ENCODE measurements at places on chromosomes 16 and 17.

DNA sequence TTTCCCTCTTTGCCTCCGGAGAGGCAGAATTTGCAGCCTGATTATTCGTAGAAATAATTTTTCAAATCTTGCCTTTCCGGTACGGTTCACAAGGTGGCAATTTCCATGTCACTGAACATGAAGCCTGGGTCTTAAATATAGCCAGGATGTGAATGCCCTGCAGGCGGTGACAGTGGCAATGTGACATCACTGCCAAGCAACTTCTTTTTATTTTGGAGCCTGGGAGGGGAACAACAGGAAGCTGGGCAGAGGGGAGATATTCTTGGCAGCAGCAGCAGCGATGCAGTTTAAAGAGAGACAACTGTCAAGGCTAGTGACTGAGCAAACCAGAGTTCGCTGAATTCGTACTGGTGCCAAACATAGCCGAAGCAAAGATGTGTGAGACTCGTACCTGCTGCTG is 171.1 kb downstream of the SNX29 start:
- no peak for DNase-seq

DNA sequence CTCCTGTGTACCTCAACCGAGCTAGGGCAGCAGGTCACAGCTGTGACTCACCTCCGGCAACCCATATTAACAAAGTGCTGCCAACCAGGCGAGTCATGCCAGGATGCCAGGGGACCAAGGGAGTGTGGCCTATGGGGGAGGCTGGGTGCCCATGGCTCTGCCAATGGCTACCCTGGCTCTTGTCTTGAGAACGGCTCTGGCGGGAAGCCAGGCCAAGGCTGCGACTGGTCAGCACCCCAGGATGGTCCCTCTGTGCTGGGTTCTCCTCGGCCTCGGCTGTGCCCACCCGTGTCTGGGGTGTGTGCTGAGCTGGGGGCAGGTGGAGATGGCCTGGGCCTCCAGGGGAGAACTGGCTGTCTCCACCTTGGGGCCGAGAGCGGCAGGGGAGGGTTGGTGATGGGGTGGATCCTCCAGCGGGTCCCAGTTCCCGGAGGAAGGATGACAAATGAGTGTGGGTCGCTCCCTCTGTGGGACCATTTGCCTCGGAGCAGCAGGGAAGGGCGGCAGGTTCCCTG is 75.8 kb downstream of the MRC2 start:
- no peak for DNase-seq

DNA sequence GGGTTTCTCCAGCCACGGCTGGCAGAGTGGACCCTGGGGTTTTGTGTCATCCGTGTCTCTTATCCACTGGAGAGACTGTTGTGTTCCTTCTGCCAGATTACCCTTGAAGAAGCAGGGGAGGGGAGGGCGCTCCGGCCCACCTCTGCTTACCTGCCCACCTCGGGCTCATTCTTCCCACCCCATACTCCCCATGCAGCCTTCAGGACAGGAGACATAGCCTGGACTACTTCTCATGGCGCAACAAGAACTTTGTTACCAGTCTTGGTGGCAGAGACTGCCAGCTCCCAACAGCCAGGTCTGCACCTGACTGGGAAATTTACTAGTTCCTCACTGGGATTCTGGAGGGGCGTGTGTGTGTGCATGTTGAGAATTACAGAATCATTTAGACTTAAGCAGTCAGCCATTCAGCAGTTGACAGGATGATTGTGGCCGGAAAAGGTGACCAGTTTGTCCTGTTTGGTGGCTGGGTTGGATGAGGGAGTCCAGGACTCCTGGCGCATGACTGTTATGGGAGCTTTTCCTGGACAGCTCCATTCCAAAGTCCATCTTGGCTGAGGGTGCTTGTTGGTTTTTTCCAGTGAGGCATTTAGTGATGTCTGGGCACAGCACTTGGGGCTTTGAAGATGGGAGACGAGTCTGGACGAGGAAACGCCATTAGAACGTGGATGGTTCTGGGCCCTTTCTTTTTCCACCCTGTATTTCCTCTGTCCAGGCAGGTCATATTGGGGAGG is 8.7 kb downstream of the GSE1 start:
- DNase-seq: peak; percentile 91

- no peak for DNase-seq
Observed at GRCh38 chr17:12738624-12739023, 50.7 kb upstream of the ARHGAP44 start.

DNA sequence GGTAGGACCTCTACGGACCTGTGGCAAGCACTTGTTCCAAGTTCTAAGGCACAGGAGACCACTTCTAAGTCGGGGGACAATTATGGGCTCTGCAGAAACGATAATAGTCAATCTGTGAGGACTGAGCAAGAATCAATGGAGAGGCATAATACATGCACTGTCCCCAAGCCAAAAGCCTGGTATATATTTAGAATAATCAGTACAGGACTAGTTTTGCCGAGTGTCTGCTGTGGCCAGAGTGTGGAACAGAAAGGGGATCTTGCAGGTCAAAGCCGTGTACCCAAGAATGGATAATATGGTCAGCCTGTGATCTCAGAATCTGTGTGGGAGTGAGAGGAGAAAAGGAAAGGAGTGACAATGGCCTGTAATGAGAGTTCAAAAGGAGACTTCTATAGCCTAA is 80.2 kb upstream of the GNAO1 start:
- no peak for DNase-seq

DNA sequence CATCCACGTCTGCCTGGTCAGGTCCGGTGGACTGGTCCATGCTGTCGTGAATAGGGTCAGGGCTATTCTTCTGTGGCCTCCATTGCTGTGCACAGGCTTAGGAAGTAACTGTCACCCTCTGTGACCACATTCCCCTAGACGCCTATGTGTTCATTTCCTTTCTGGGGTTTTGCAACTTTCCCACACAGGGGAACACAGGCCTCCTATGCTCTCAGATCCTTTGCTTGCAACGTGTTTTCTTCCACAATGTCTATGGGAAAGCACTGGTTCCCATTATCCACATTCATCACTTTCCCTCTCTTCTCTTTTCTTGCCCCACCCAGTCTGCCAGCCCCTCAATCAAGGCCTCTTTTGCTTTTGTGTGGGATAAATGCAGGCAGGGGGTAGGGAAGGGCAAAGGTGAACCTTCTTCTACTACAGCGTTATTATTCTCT is 43.2 kb upstream of the DNAJA2 start:
- DNase-seq: no peak

GRCh38 chr17:79338152-79338551 is 263.5 kb downstream of the ENGASE start:
- no peak for DNase-seq

GRCh38 chr17:73463821-73464220 is 152.0 kb upstream of the CDC42EP4 start:
- DNase-seq: no peak

- DNase-seq: peak; percentile 42
Observed at GRCh38 chr17:64736804-64737492, 74.8 kb upstream of the SMURF2 start.

GRCh38 chr17:81328978-81329926 is 34.1 kb upstream of the SLC38A10 start:
- DNase-seq: peak; percentile 98

GRCh38 chr17:36728030-36728991 is 126.9 kb downstream of the MRM1 start:
- DNase-seq: no peak

DNA sequence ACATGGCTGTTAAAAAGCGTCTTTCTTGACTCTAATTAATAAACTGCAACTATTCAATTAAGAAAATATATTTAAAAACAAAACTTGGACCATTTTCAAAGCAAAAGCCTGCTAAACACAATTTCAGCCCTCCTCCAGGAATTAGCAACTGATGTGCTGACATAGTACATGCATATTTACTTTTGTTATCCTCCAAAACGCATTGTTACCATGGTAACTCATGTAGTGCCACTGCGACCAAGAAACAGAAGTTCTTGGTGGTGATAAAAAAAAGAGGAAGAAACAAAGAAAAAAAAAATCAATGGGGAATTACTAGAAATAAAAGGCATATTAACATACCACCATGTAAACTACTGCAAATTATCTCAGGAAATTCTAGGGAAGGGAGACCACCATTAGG is 793.4 kb upstream of the CDH8 start:
- DNase-seq: no peak

DNA sequence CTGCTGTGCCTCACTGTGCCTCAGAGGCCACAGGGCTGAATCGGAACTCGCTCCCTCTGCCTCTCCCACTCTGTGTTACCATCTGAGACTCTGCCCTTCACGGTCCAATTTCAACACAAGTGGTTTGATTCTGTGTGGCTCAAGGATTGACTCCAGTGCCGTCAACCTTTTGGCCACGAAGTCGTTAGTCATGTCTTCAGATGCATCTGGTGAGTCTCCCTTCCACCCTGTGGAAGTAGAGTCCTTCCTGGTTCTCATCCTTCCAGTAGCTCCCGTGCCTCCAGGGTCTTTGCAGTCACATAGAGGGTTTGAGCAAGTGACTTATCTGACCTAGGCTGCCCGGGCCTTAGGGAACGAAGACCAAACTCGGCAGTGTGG is 51.2 kb downstream of the PGS1 start:
- no peak for DNase-seq

GRCh38 chr17:27502526-27503324 is 46.5 kb downstream of the KSR1 start:
- peak; percentile 68 for DNase-seq

DNA sequence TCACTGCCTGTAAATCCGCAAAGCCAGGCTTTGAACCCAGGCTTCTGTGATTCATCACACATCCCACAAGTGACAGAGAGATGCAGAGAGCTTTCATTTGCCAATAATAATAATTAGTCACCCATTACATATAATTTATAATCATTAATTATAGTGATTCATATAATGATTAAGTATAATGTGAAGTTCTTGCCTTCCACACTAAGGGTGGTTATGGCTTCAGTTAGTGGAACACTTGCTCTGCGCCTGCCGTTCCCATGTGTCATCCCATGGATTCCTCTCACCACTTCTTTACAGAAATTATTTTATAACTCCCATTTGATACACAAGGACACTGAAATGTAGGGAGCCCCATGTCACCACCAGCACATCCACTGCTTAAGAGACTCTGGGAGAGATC is 39.8 kb upstream of the XYLT1 start:
- no peak for DNase-seq

DNA sequence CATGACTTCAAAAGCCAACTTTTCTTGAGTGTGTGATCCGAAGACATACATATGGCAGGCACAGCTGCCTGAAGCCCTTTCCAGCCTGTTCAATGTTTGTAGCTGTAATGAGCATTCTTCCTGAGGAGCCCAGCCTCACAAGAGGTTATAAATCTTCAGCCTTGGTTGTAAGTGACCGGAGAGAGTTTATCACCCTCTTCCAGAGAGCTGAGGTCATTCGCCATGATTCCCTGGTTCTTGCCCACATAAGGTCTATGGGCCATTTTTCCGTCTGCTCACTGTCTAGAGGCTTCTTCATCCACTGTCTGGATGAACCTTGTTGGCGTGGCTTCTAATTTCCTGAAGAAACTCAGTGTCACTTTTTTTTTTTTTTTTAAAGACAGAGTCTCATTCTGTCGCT is 9.7 kb upstream of the CSF3 start:
- no peak for DNase-seq

DNA sequence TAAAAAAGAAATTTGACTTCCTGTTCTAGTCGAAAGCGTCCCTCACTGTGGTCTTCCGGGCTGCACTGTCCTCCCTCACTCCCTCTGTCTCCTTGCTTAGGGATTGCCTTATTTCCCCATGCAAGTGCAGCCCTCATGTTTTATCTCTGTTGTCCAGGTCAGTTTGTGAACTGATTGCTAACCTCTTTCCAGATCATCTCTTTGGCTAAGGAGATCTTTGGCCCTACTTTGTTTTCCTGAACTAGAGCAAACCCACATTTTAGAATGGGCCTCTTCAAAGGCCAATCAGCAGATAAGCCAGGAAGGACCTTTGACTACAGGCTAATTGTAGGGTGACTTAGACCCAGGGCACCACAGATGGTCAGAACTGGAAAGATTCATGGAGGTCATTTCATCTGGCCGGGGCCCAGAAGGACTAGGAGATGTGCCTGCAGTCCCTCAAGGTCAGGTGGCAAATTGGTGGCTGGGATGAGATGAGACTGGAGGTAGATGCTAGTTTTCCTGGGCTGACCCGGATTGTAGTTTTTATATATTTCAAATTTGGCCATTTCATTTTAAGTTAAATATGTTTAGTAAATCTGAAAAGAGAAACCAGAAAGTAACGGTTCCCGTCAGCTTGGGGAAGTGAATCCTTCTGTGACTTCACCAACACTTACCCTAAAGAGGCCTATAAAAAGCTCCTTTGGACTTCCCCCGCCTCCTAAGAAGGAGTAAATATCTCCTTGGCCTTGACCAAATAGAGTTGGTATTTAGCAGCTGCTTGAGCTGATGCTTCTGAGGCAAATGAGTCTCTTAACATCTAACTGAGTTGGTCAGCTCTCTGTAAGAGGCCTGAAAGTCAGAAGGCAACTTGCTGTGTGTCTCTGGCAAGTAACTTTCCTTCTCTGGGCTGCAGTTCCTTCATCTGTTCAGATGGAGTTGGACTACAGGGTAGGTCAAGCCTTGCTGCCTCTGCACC is 6.2 kb upstream of the SLC25A19 start:
- DNase-seq: peak; percentile 53

- DNase-seq: no peak
Observed at GRCh38 chr16:54466233-54466632, 179.6 kb upstream of the IRX3 start.

DNA sequence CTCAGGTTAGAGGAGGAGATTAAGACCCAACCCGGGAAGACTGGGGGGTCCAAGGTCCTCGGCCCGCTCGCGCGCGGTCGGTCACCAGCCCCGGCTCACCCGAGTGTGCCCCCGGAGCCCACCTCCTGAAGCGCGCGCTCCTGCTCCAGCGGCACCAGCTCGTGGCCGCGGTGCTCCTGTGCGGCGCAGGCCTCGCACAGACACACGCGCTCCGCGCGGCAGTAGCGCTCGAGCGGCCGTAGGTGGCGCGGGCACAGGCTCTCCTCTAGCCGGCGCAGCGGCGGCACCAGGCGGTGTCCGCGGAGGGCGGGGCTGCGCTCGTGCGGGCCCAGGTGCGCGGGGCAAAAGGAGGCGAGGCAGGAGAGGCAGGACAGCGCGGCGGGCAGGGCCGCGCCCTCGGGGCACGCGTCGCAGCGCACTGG is 618 bp downstream of the TRIM47 start:
- DNase-seq: peak; percentile 78

DNA sequence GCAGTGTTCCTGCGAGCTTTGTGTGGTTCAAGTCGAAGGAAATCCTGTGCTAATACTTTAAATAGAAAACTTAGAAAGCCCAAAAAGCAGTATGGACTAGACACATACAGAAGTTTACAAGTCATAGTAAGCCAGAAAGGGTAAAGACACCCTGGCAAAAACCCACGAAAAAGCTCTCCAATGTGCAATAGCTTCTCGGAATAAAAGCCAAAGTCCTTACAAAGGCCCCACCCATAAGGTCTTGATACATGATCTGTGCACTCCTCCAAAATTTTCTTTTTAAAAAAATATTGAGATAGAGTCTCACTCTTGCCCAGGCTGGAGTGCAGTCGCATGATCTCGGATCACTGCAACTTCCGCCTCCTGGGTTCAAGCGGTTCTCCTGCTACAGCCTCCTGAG is 10.3 kb downstream of the C16orf86 start:
- no peak for DNase-seq
